ENCODE measurements at places on chromosomes 6 and 20. TPM values are rescaled to one million over a fixed set of nuclear protein-coding genes. Genes with fewer than 3 reads are reported as not detected.

The BHLHE23 gene
- not detected for total RNA-seq

The TSHZ2 gene
- 13.4 TPM for total RNA-seq

The CFB gene
- total RNA-seq = 7.3 TPM

The AVP gene
- not detected for total RNA-seq

The SRMS gene
- total RNA-seq = not detected

The ELOVL2 gene
- 0.32 TPM for total RNA-seq

The SLC17A4 gene
- not detected for total RNA-seq

The SIRPD gene
- total RNA-seq = not detected

The LINC00237 gene
- total RNA-seq = not detected

The PROKR2 gene
- total RNA-seq = not detected

The PCMTD2 gene
- 34.3 TPM for total RNA-seq

The PHACTR3 gene
- total RNA-seq = not detected

The GABRR1 gene
- not detected for total RNA-seq

The CDH26 gene
- not detected for total RNA-seq

The MCHR2 gene
- total RNA-seq = not detected

The MYO6 gene
- 10.9 TPM for total RNA-seq

The CALHM4 gene
- not detected for total RNA-seq

The PRPH2 gene
- total RNA-seq = 1.5 TPM

The CDH4 gene
- total RNA-seq = 4.4 TPM

The PNLDC1 gene
- not detected for total RNA-seq

The PRICKLE4 gene
- not detected for total RNA-seq

The TDRD6 gene
- total RNA-seq = not detected

The RAET1G gene
- 5.2 TPM for total RNA-seq

The PTCHD4 gene
- total RNA-seq = 0.76 TPM

The UNC93A gene
- total RNA-seq = not detected

The EEF1A2 gene
- 0.43 TPM for total RNA-seq

The CD93 gene
- total RNA-seq = not detected

The BPI gene
- not detected for total RNA-seq

The KCNQ5 gene
- 10.8 TPM for total RNA-seq

The ZCCHC3 gene
- 13.8 TPM for total RNA-seq

The RREB1 gene
- total RNA-seq = 12.4 TPM

The MAPK14 gene
- 45.0 TPM for total RNA-seq

The HLA-DRA gene
- total RNA-seq = 0.89 TPM

The PCED1A gene
- total RNA-seq = 39.2 TPM

The CRISP2 gene
- total RNA-seq = not detected

The TMEM244 gene
- total RNA-seq = not detected

The AHI1 gene
- total RNA-seq = 11.1 TPM
